ENCODE measurements at places on chromosomes 12 and 14. TPM values are rescaled to one million over a fixed set of nuclear protein-coding genes. Genes with fewer than 3 reads are reported as not detected.

RNASE7 gene
- total RNA-seq: 11.8 TPM

SOAT2 gene
- not detected for total RNA-seq

PTPN21 gene
- total RNA-seq: 15.7 TPM

MIPOL1 gene
- 16.0 TPM for total RNA-seq

KITLG gene
- total RNA-seq: 4.8 TPM

ANO4 gene
- 0.15 TPM for total RNA-seq

NID2 gene
- not detected for total RNA-seq

PPP1R1A gene
- total RNA-seq: not detected

TAS2R13 gene
- total RNA-seq: 0.68 TPM

OSBPL8 gene
- total RNA-seq: 71.1 TPM

SLC6A12 gene
- not detected for total RNA-seq

MYH7 gene
- total RNA-seq: not detected

PRICKLE1 gene
- total RNA-seq: 7.9 TPM
